Natural killer cell (primary cell): ENCODE measurements at places on chromosomes 3 and 15. TPM values are rescaled to one million over a fixed set of nuclear protein-coding genes. Genes with fewer than 3 reads are reported as not detected.
A peak's percentile ranks its signal among the peaks of the same experiment; 100 is the strongest.

Gene ISLR2
- total RNA-seq = not detected

DNA sequence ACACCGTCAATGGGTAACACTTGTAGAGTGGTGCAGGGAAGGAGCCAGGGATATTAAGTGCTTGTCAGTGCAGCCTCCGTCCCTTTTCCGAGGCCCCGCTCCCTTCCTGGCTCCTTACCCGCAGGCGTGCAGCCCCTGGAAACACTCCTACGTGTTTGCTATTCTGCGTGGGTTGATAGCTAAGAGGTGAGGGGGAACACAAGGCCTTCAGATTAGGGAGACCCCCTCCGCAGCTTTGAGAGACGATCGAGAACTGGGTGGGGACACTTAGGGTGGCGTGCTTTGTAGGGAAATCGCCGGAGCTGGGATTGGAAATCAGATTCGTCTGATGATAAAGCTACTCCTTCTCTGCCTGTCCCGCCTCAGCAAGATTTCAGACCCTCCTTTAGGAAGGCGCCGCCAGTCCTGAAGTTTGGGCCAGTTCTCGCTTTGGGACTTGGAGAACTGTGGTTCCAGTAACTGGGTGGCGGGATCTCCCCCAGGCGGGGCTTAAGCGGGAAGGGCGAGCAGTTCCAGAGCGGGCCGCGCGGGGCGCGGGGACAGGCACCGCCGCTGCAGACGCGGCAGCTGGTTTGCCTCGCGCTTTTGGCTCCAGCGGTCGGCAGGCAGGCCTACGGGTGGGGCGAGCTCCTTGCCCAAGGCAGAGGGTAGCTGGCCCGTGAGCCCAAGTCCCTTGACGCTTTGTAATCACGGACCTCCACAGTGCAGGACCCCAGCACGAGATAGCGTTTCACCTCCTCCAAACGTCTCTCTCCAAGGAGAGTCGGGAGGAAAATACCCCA lies 8.0 kb upstream of the FAM107A start:
- peak; percentile 46 for DNase-seq

DNA sequence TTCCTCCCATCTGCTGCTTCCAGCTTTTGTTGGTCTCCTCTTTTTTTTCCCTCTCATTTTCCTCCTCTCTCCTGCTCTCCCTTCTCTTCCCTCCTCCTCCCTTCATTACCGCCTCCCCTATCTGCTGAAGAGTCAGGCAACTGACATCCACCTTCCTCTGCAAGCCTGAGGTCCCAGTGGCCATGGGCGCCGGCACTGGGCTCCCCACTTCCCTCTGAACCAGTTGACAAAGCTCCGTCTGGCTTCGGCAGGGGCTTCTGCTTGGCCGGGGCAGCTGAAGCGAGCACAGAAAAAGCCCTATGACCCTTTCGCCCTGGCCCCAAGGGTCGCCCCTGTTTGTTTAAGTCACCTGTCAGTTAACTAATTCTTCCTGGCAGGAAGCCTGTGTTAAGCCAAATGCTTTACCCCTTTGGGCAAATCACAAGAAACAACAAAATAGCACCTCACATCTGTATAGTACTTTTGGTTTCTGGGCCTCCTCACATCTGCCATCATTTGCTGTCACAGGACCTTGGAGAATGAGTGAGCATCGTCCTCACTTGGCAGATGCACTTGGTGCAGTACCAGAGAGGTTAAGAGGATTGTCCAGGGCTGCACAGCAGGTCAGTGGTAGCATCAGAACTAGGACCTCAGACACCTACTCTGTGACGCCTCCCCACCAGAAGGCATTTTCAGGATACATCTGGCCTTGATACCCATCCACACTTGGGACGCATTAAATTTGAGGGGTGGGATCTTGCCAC lies 27.7 kb downstream of the ITGA11 start:
- DNase-seq = no peak

DNA sequence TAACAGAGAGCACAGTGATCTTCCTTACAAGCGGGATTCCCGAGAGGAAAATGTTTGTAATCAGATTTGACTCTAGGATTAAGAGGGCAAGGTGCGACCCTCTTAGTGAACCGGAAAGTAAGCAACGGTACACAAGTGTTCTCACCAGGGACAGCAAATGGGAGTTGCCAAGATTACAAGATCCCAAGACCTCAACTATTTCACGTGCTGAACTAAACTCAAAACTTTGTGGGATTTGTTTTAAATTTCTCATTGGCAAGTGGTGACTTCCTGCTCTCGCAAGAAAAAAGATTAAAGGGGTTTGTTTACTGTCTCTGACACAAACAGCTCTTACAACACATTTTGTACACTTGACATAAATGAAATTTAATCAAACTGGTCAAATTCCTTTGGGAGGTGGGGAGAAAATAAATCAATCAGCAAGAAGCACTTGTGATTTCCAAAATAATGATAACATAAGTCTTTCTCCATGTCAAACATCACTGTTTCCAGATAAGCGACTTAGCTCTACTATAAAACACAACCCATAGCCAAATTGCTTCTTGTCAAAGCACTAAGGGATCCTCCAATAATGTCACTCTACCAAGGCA lies 2.2 kb upstream of the PGPEP1L start:
- no peak for DNase-seq
